ENCODE measurements at places on chromosomes 5 and 9.

- no peak for DNase-seq
Measured at GRCh38 chr9:34655394-34655793, 3.4 kb downstream of the IL11RA start.

DNA sequence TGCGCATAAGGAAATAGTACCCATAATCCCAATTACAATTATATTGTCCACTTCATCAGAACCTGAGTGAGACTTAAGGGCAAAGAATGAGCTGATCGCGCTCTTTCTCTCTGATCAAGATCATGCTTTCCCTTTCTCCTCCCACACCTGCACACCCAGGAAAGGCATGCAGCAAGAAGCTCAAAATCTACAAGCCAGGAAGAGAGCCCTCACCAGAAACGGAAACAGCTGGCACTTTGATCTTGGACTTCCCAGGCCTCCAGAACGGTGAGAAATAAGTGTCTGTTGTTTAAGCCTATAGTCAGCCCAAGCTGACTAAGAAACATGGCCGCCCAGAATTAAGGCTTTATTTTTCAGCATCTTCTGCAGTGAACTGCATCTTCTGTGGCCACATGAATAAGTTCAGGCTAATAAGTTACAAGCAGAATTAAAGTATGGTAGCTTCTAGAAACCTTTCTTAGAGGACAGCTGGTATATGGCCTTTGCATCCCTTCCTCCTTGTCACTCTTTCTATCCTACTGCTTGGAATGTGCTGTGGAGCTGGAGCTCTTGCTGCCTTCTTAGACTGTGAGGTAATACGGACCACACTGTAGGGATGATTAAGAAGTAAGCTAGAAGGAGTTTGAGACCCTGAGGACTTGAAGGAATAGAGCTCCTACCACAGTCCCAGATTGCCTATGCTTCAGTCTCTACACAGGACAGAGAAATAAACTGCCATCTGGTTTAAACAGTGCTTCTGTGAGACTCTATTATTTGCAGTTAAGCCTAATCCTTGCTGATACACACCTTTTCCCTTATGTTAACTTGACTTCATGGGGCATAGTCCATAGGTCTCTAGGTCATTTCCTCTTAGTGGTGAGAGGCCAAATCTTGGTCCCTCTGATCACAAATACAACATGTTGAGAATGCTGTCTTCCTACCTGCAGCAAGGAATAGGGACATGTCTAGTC is 17.2 kb downstream of the OR2S2 start:
- peak; percentile 21 for DNase-seq

DNA sequence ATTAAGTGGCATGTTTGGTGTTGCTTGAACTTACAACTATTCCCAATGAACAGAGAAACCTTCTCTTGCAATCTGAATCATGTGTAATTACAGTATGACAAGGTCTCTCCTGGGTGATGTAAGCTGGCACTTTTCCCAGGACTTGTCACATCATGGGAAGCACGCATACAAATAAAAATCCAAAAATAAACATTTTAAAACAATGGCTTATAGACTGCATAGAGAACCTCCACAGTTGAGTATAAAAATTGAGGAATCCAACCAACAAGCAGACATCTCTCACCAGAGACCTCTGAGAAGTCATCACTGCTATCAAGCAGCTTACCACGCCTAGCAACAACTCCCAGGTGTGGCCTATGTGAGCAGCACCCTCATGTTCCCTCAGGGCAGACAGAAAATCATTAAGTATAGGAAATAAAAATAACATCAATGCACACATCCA is 3.9 kb downstream of the MLLT3 start:
- peak; percentile 81 for DNase-seq

GRCh38 chr9:109283012-109283411 is 37.8 kb downstream of the EPB41L4B start:
- DNase-seq, result no peak

DNA sequence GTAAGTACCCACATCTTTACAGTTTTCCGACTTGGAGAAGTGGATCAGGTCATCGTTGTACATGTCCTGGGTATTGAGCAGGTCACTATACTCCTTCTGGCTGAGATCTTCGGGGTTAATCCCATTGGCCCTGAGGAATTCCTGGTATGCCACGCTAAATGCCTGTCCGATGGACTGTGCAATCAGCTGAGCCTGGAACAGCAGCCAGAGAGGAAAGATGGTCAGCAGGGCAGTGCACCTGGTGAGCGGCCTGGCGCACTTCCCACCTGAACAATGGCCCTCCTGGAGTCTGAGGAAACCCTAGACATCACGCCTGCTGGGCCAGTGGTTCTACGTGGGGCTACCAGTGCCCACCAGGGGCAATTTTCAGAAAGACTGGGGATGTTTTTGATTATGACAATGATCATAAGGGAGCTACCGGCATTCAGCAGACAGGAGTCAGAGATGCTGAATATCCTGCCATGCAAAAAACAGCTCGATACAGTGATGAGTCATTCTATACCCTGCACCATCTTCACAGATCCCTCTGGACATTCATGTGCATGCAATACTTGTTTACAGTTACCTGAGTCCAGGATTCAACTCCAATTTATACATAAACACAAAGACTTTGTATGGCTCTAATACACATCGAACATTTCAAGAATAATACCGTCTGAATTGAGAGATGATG is 127.2 kb downstream of the ENTREP1 start:
- DNase-seq, result no peak

DNA sequence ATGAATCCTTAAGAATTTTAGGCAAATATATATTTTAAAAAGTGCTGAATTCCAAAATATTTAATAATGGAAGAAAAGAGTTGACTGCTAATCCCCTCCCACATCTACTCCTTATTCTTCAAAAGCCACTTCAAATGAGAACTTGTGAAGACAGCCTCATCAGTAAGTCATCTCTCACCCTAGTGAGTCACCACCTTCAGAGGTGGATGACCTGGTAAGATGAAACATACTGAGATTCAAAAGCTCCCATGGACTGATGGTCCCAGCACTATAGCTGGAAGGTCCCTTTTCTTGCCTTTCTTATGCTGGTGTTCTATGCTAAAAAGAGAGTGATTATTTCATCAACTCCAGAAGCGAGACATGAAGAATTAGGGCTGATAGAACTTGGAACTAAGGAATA is 37.8 kb upstream of the SPDL1 start:
- DNase-seq, result peak; percentile 69

GRCh38 chr9:109733690-109734089 is 46.3 kb upstream of the PALM2AKAP2 start:
- DNase-seq, result peak; percentile 72

DNA sequence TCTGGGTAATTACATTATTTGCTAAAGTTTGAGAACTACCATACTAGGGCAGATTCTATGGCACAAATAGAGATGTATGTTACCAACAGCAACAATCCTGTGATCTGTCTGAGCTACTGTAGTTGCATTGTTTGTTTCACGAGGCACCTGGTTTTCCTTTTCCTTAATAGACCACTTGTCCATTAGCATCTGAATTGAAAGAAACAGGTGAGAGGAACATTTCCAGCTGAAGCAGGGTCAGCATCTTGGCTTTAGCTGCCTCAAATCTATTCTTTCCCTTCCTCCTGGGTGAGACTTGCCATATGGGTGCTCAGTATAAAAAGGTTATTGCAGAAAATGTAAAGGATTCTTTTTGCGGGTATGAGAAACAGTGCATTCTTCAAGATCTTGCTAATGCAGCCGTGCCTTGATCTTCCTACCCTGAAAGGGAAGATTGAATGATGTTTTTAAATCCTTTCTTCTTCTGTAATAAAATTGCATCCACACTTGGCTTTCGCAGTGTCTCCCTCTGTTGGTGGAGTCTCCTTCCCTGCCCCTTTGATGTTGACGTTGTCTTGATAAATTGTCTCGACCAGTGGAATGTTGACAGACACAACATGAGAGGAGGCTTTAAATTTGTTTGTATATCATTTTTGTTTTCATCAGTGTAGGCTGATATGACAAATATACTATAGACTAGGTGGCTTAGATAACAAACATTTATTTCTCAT is 118.0 kb upstream of the BRINP1 start:
- no peak for DNase-seq

GRCh38 chr5:103923616-103924168 is 361.1 kb upstream of the NUDT12 start:
- no peak for DNase-seq

- DNase-seq, result peak; percentile 38
Measured at GRCh38 chr9:80957801-80958200, 731.5 kb downstream of the TLE1 start.

GRCh38 chr5:37871023-37871815 is 31.4 kb upstream of the GDNF start:
- peak; percentile 64 for DNase-seq

DNA sequence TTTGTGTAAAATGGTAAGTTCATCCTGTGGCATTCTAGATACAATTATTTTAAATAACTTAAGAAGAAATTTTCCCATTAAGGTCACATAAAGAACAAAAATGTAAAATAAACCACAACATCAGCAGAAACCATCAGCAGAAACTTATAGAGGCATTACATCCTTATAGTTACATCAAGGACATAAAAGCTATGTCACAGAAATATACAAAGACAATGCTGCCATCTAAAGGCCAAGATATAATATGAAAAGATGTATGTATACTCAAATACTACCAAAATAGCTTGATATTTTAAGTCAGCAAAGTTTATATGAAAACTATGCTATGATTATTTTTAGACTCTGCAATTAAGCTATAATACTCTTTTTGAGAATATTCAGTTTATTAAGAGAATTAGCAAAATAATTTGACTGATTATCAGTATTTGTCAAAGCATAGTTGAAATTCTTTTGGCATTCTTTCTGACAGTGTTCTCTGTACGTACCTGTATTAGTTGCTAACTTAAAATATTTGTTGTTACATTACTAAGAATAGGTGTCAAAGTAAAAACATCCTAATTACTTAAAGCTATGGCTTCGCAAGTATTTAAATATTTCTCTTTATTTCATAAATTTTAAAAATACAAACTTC is 36.2 kb downstream of the FBXL17 start:
- peak; percentile 11 for DNase-seq

GRCh38 chr9:5518937-5519319 is 8.6 kb downstream of the PDCD1LG2 start:
- no peak for DNase-seq

GRCh38 chr9:83966209-83966582 is 13.8 kb downstream of the HNRNPK start:
- DNase-seq, result no peak

DNA sequence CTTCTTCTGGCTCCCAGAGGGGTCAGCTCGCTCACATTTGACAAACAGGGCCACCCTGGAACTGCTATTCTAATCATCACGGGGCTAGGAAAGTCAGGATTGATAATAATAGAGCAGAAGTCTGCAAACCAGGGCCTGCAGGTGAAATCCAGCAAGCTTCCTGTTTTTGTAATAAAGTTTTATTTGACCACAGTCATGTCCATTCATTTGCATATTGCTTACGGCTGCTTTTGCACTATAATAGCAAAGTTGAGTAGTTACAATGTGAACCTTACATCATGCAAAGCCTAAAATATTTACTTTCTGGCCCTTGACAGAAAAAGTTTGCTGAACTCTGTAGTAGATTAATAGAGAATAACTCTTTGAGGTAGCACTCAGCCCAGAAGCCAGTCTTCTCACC is 63.2 kb upstream of the CTXN3 start:
- DNase-seq, result no peak

DNA sequence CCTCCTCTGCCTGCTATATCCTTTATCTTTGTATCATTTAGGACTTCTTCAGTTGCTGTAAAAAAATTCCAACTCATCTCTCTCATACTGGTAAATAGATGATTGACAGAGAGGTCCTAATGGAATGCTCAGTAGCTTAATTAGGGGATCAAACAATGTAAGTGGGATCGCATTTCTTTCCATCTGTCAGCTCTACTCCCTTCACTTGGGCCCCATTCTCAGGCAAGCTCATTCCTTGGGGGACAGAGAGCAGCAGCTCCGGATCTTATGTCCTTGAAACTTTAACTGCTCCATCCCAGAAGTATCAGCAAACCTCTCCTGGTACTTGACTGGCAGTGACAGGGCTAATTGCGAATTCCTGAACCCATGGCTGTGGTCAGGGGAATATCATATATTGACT is 146.7 kb downstream of the YTHDC2 start:
- DNase-seq, result no peak

GRCh38 chr5:40754381-40755092 is 1.2 kb downstream of the TTC33 start:
- DNase-seq, result peak; percentile 9

GRCh38 chr5:100872408-100873190 is 30.5 kb downstream of the ST8SIA4 start:
- peak; percentile 50 for DNase-seq

GRCh38 chr5:139733010-139733688 is 62.5 kb upstream of the PSD2 start:
- DNase-seq, result no peak

DNA sequence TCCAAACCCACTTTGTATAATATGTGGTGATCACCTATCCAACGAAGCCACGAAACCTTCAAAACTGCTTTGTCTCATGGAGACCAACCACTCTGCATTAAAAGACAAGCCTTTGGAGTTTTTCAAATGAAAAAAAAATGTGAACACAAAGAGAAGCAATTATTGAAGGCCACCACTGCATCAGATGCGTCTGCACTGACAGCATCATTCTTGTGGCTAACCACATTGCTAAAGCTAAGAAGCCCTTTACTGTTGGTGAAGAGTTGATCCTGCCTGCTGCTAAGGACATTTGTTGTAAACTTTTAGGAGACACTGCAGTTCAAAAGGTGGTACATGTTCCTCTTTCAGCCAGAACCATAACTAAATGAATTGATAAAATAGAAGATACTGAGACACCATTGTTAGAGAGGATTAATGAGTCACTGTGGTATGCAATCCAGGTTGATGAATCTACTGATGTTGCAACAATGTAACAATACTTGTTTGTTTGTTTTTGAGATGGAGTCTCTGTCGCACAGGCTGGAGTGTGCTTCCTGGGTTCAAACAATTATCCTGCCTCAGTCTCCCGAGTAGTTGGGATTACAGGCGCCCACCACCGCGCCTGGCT is 45.4 kb downstream of the TAF11L14 start:
- DNase-seq, result peak; percentile 67

DNA sequence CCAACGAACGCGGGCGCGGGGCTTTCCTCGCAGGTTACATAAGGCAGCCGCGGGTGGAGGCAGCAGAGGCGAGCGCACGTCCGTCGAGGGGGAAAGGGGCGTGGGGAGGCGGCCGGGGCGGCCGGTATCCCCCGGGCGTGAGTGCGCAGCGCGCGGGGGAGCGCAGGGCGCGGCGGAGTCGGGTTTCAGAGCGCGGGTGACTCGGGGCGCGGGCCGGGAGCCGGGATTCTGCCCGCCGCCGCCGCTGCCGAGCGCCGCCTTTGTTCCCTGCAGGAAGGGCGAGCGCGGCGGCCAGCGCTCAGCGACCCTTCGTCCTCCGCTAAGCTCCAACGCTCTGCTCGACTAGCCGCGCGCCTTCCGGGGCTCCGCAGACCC is at the start of gene COL15A1:
COL15A1 (plus strand) TSS at position 226 of the 375 bp plus-strand sequence. CDS start 155 bp downstream, outside the sequence.
- DNase-seq, result no peak

GRCh38 chr5:38866362-38867031 is 20.7 kb downstream of the OSMR start:
- DNase-seq, result no peak

- peak; percentile 15 for DNase-seq
Measured at GRCh38 chr5:23756779-23757178, 249.4 kb downstream of the PRDM9 start.

DNA sequence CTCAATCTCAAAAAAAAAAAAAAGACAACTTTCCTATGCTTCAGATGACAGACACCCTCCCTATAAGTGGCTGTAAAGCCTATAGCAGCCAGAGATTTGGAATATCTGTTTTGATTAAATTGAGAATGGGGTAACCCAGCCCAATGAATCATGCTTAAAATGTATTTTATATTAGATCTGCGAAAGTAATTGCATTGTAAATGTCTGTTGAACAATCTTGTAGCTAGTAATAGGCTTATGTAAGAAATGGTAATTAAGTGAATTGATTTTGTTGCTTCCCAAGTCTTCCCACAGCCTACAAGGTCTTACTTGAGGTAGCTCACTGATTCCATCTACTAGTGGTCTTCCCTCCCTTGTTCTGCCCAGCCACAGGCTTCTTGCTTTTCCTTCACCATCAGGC is 590.7 kb downstream of the ACTL7B start:
- no peak for DNase-seq

Data from foreskin keratinocyte (primary cell).